ENCODE measurements at places on chromosomes 5 and 9.

DNA sequence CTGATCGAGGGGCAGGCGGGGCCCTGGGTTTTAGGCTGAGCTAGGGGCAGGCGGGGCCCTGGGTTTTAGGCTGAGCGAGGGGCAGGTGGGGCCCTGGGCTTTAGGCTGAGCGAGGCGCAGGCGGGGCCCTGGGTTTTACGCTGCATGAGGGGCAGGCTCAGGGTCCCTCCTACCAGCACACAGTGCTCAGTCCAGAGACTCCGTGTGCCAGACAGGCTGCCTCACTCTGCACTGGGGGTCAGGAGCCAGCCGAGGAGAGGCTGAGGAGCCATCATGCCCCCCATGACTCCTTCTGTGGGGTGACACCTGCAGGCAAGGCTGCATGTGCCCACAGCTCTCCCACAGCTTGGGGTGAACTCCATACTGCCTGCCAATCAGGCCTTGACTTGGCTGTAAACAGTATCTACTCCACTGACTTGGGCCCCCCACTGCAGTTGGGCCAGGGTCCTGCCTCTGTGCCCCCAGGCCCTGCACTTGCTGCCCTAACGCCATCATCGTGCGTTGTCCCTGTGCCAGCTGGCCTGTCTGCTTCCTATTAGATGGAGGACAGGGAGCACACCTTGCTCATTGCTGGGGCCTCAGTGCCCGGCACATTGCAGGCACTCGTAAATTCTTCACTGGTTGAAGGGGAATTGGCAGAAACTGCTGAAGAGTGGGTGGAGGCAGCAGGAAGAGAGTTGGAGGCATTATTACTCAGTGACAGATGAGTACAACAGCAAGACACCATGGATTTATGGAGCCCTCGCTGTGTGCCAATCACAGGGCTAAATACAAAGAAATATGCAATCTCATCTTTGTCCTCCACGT lies 78.6 kb downstream of the AMBP start:
- peak; percentile 13 for DNase-seq

GRCh38 chr5:116130471-116130870 lies 45.6 kb downstream of the COMMD10 start:
- peak; percentile 63 for DNase-seq

DNA sequence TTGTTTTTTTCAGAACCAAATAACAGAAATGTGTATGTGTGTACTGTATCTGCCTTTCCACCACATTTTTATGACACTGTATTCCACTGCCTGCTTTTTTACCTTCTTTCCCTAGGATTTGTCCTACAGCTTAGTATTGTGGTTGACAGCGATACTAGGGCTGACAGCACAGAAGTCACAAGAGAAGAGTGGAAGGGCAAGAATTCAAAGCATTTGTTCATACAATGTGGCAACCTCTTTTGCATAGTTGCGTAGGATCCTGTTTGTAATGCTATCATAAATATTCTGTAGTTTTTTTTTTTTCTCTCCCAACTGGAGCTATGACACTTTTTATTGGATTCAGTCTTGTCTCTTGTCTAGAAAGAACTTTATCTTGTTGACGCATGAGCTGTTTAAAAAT lies 5.6 kb upstream of the BNIP1 start:
- no peak for DNase-seq

GRCh38 chr5:123208668-123209501 lies 119.8 kb downstream of the PRDM6 start:
- DNase-seq = no peak

- peak; percentile 47 for DNase-seq
Observed at GRCh38 chr9:33165263-33166151, 1.6 kb downstream of the B4GALT1 start.

GRCh38 chr9:120868339-120868675 lies 8.7 kb downstream of the PHF19 start:
- DNase-seq = no peak

- no peak for DNase-seq
Observed at GRCh38 chr5:86981898-86982297, 285.8 kb upstream of the RASA1 start.

DNA sequence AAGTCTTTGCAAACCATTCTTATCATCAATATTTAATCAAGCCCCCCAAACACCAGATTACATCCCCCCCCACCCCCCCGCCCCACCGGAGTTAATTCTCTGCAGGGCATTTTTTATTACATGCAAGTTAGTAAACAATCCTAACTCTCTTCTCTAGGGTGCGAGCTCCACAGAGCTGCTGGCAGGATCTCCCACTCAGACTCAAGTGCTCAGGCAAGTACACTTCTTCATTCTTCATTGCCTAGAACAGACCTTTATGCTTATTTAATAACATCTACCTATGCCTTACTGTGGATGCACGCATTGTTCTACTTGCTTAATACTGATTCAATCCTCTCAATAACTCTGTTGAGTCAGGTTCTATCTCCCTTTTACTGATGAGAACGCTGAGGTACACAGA lies 9.9 kb downstream of the SAXO1 start:
- DNase-seq = no peak

GRCh38 chr5:18311266-18311665 lies 677.0 kb downstream of the TAF11L14 start:
- DNase-seq = no peak

DNA sequence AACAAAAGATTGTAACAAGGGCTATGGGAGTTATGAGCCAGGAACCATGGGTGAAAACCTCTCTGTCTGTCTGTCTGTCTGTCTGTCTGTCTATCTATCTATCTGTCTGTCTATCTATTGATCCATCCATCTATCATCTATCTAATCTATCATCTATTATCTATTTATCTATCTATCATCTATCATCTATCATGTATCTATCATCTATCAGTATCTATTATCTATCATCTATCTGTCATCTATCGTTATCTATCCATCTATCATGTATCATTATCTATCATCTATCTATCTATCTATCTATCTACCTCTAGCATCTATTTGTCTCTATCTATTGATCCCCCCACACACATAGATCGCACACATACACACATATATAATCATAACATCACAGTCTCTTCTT lies 112.9 kb downstream of the INSYN2B start:
- no peak for DNase-seq

All from foreskin keratinocyte (primary cell).